ENCODE measurements at places on chromosomes 4 and X.

DNA sequence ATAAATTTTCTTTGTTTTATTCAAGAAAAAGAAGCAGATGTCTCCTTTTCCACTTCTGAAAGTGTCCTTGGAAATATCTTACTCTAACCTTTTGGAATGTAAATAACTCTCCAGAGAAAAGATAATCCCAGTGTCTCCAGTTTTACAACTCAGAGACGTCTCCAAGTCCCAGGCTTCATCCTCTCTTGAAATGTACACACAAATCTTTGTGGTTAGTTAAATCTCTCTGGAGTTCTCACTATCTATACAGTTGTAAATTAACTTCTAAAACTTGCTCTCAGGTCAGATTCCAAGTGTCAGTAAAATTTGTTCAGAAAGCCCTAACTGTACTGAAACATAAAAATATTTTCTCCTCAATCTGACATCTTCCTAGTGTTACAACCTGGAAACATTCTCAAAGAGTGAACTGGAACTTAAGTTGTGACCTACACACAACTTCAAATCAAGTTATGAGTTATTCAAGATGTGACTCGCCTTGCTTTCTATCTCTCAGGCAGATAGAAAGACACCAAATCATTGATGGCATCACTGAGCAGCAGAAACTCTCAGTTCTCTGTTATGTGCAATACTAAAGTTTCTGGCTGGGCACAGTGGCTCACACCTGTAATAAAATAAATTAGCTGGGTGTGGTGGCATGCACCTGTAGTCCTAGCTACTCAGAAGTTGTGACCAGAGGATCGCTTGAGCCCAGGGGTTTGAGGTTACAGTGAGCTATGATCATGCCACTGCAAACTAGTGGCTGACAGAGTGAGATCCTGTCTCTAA is 284.2 kb downstream of the RCHY1 start:
- DNase-seq, result no peak

DNA sequence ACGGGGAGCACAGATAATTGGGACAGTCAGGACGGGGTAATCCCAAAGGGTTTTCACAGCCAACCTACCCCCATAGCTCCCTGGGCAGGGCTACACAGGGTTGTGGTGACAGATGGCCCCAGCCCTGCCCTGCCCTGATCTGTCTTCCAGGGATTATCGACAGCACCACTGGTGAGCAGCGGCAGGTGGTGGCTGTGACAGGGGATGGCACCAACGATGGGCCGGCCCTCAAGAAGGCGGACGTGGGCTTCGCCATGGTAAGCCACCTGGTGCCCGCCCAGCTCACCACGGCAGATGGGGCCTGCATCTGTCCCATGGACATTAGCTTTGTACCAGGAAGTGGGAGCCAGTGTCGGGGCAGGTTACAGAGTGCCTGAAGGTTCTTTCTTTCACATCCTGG is 39.3 kb downstream of the ATP2B3 start:
- no peak for DNase-seq

DNA sequence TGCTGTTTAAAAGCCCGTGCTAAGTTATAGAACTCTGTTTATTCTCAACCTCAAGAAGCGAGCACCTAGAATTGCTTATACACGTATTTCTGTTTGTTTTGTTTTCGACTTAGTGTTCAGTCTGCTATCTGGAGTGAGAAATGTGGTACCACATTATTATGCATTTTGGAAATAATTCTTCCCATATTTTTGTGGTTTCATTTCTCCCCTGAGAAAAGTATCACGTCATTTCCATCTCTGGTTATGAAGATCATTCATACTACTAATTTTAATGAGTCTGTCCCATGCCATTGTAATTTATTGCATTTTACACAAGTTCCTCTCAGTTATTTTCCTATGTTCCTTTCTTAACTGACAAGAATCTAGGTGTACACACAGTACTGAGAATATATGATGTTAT is 186.0 kb downstream of the DCHS2 start:
- no peak for DNase-seq

GRCh38 chr4:83093060-83093640 is 21.4 kb downstream of the PLAC8 start:
- no peak for DNase-seq

DNA sequence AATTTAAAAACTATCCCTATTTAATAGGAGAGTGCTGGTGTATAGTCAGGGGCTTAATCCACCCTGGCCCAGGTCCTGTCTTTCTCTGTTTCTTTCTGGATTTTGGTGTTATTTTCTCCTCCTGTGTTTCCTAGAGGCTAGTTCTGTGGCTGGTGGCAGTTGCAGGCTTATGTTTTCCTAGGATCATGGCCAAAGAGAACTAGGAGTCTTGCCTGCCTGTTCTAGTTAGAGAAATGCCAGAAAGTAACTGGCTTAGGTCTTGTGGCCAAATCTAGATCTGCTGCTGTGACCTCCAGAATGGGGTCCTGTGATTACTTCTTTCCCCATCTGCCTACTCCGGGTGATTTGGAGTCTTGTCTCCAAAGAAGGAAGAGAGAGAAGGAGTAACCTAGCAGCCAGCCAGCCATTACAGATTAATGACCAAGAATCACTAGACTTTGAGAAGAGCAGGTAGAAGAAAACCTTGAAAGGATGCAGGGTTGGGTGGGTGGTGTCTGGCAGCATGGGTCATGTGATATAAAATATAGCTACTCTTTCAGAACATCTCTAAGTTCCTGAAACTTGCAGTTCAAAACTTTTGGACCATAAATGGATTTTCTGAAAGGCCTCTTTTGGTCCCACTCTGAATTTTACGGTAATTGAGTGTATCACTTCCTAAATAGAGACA is 117.9 kb downstream of the STIM2 start:
- no peak for DNase-seq
